Activated CD4-positive, alpha-beta T cell treated with anti-CD3 and anti-CD28 coated beads for 24 hours (primary cell): ENCODE measurements at places on chromosomes 13 and 19.

DNA sequence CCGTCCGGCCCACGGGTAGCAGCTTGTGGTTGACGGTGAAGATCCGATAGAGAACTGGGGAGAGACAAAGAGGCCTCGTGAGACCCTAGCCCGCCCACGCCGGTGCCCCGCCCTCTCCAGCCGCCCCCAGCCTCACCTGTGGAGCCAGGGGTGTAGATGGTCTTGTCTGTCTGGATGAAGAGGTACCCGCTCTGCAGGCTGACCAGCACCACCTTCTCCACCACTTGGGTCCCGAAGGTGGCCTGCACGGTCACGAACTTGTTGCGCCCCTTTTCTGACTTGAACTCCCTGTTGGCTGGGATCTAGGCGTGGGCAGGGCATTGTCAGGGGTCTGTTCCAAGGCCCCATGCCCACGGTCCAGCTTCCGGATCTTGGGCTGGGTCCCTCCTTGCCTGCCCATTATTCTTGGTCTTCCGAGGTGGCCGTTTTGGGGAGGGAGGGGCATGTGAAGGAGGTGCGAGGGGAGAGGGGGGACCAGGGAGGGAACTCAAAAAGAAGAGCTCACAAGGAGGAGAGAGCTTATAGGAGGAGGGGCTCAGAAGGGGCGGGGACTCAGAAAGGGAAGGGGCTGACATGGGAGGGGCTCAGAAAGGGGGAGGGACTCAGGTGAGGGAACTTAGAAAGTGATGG lies 2.2 kb downstream of the C3 start:
- DNase-seq: no peak

DNA sequence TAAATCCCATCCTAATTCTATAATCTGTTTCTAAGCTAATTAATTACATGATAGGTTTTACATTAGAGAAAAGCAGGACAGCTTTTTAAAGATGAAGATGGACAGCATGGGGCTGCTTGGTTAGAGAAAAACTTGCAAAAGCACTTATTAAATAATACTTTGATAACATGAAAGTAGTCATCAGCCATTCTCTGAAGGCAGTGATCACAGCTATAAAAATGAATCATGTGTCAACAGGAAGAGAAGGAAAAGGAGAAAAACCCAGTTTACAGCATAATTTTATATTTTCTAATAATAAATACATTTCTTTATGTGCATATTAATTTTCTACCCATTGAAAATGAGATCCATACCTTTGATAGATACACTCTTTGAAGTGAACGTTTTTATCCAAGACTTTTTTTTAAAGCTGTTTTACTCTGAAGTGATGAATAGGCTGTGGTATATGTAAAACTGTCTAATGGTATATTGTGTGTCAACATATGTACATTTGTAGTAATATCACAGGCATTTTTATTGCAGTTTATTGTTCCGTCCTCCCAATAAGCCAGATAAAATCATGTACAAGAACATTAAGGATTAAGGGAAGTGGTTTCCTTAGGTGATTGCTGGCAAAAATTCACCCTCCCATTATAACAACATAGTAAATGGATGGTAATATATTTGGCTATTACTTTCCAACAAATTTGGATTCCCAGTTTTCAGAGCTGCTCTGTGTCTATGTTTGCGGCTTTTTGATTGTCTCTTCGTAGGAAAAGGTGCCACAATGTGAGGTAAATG lies 1.3 kb upstream of the KLF5 start:
- no peak for DNase-seq

DNA sequence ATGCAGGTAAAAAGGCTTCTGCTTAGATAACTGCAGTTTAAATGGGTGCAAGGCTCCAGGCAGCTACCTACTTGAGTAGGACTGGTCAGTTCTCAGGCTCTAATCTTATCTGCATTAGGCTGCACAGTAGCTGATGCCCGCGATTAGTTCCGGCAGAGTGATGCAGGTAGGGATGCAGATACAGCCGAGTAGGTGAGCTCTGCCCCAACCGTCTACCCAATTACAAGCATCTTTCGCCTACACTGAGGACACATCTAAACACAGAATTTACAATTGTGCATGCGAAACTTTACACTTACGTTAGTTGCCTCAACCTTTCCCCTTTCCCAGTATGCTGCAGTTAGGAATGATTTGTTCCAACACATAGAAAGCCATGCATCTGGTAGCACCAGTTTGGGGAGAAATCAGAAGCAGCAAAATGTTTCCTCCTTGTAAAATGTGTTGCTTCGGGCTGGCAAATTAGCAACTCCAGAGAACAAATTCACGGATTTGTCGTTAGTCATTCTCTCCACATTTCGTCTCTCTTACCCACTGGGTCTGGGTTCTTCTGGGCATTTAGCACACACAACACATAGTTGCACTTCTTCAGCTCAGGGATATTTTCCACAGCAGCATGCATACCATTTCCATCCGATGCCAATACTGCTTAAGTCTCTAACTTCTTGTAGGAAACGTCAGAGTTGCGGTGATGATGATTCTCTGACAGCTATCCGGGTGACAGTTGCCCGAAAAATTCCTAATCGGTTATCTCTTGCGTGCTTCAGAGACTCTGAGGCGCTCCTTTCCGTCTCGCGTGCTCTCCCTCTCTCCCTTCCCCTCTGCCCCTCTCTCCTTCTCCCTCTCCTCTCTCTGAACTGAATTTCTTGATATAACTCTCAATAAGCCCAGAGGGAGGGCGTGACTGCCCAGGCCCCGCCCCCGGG lies at the start of gene PCDH9:
Gene PCDH9, minus strand, starts transcription at position 856 of the 923 bp plus-strand sequence. CDS start 1,896 bp downstream, outside the sequence.
- no peak for DNase-seq

DNA sequence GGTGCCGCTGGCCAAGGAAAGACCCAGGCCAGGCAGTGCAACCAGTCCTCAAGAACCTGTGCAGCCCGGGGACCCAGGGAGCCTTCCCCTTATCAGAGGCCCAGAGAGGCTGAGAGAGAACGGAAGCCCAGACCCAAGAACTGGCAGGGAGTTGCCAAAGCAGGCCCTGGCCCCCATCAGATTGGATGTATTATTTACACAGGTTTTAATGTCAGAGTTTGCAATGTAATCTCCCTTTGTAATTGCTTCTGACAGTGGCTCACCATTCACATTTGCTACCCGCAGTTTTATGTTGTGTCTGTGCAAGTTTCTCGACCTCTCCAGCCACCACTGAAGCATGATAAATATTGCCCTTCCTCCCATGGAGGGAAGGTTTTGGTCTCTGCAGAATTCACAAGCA lies 660.9 kb downstream of the LIG4 start:
- no peak for DNase-seq

GRCh38 chr13:98990701-98991100 lies 12.8 kb upstream of the DOCK9 start:
- no peak for DNase-seq

DNA sequence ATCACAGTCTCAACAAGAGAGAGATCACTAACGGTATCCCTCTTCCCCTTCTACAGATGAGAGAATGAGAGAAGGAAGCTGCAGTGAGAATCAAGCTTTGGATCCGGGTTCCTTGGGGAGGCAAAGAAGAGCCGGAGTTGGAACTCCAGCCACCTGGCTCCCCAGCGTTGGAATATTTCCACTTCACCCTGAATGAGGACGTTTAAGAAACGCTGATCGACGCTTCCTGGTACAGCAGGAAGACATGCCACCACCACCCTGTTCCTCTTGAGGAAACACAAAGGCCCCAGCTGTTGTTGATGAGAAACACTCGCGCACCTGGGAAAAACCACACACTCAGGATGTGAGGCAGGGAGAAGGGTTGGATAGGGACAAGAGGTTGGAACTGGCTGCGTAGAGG lies 11.3 kb upstream of the CACNG8 start:
- no peak for DNase-seq

GRCh38 chr13:114142640-114143490 lies 10.4 kb upstream of the RASA3 start:
- no peak for DNase-seq

- no peak for DNase-seq
Observed at GRCh38 chr19:28489126-28489660, 723.8 kb downstream of the UQCRFS1 start.

- no peak for DNase-seq
Observed at GRCh38 chr13:100872761-100873160, 198.2 kb upstream of the TMTC4 start.

DNA sequence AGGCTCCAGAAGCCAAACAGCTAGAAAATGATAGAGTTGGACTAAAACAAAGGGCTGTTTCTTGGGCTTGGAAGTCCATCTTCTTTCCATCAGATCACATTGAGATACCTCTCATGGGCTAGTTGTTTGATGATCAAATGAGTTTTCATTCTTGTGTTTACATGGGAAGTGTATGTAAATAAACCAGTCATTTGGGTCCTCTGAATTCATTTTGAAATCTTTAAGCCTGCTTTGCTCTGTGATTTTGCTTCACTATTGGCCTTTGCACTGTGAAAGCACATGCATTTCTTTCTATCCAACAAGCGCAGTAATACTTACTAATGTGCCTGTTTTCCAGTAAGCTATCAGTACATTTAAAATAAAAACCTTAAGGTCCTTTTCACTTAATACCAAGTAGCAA lies 200.5 kb upstream of the IRS2 start:
- no peak for DNase-seq

DNA sequence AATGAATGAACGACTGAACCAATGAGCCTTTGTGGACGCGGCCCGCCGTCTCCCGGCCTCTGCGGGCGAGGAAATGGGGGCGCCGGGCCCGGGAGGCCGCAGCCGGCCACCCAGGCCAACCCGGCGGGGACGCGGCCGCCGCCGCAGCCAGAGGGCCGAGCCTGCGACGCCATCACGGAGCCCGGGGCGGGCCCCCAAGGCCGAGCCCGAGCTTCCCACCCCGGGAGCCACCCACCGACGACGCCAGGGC lies 216 bp downstream of the SUGP2 start:
- DNase-seq: no peak

DNA sequence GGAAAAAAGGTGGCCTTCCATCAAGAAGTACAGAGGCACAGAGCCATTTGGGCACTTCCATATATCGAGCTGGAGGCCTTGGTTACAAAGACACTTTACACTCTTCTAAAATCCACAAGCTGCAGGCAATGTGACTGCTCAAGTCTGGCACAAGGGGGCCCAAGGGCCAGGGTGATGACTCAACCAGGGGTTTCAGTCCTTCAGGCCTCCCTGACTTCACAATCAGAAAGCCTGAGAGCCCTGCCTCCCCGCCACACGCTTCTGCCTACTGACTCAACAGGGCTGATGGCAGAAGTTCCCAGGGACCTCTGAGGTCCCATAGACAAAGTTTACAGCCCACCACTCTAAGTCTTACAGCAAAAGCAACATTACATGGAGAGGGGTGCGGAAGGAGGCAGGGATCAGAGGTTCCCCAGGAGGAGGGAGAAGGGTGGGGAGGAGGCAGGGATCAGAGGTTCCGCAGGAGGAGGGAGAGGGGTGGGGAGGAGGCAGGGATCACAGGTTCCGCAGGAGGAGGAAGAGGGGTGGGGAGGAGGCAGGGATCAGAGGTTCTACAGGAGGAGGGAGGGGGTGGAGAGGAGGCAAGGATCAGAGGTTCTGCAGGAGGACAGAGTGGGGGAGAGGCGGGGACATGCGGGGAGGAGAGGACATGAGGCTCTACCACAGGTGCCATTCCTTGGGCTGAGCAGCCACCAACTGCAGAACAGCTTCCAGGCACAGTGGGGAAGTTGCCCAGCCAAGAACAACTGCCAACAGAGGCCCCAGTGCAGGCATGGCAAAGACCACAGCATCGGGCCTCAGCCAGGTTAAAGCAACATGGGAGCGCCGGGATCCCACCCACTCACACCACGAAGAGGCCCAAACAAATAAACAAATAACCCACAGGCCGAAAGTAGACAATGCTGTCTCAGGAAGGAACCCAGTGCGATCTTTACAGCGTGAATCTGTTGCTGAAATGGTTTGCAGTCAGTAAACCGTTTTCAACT lies 52.0 kb downstream of the SLC7A1 start:
- DNase-seq: peak; percentile 26

DNA sequence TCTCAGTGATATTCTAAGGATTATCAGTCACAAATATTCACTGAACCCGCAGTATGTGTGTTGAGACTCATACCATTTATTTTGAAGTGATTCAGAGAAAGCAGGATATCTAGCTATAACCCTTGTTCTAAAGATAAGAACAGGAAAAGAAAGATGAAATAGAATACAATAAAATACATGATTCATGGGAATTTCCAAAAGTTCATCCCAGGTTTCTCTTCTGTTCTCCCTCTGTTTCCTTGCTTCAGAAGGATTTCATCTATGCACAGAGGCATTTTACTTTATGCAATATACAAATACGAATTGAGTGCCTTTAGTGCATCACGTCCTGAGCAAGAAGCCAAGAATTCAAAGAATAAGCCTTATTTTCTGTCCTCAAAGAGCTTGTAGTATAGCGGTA lies 274.4 kb upstream of the GPC6 start:
- DNase-seq: no peak

DNA sequence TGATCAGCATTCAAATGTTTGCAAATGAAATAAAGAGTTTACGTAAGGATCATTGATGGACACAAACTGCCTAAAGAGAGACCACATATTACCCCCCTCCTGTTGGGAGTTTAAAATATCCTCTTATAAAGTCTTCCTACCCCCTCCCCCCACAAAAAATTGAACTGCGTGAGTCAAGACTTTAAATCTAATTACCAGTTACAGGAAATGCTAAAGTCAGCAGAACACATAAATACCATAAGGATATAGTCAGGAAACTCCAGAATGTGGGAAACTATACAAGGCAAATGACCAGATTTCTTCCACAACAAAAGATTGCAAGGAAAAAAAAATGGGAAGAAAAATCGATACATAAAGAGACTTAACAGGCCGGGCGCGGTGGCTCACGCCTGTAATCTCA lies 44.4 kb upstream of the FARP1 start:
- no peak for DNase-seq

DNA sequence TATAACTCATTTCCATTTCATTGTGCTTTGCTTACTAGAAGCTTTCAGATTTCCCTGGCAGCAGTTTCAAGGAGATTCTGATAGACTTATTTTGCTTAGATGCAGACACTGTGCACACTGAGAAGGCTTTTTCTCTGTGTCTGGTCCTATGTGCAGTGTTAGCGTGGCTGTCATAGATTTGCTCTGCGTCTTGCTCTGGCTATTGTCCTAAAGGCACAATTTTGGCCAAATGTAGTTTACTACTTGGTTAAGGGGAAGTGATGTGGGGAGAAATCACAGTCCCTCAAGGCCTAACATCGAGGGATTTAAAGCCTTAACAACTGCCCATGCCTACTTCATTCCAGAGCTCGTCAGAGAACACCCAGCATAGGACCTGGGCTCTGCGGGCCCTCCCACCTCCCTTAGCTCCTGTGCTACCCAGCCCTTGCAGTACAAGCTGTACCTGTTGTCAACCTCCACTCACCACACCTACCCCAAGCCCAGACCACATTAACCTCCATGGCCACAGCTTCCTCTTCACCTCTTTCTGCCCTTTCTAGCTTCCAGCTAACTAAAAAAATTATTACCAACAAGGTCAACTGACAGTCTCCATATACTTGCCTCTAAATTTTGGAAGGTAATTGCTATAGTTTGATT lies 38.9 kb upstream of the KATNAL1 start:
- no peak for DNase-seq
